Heart right ventricle (tissue), 16 donors: ENCODE measurements at places on chromosomes 2 and 18. TPM values are rescaled to one million over a fixed set of nuclear protein-coding genes. Genes with fewer than 3 reads are reported as not detected.

- H3K4me1 ChIP-seq: no peaks in the 10 kb centered on the region
- H3K36me3 ChIP-seq: no peaks in the 10 kb centered on the region
- H3K4me3 ChIP-seq: no peak overlapping the region
Measured at GRCh38 chr2:238636269-238637073, 209.7 kb downstream of the ASB1 start.

DNA sequence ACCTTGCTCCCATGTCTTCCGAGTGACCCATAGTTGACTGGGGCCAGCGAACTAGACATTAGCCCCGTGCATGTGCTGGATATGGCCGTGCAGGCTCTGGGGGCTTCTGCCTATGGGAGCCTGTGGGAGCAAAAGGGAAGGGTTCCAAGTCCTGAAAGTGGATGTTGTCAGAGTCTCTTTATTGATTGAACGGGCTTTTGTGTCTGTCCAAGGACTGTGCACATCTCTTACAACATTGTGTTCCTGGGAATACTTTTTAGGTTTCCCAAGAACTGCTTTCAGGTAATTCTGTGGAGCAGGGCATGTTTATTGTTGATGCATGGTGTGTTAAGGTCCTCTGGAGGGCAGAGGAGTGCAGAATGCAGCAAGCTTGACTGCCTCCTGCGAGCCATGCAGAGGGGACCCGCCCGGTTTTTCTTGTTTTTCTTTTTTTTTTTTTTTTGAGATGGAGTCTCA, 5.0 kb downstream of the RNF144A start:
- DNase-seq: no peak
- H3K36me3 ChIP-seq: no peaks in the 10 kb centered on the region
- H3K4me3 ChIP-seq: no peak overlapping the region

GRCh38 chr18:49029628-49030027, 78.9 kb upstream of the SMAD7 start:
- DNase-seq: no peak
- H3K36me3 ChIP-seq: no peaks in the 10 kb centered on the region
- H3K4me1 ChIP-seq: no peaks in the 10 kb centered on the region
- H3K27me3 ChIP-seq: no peaks in the 10 kb centered on the region
- H3K27ac ChIP-seq: no peak overlapping the region

- no peaks in the 10 kb centered on the region for H3K36me3 ChIP-seq
- no peaks in the 10 kb centered on the region for H3K27me3 ChIP-seq
- DNase-seq: no peak
- no peaks in the 10 kb centered on the region for H3K4me1 ChIP-seq
- H3K4me3 ChIP-seq: no peak overlapping the region
Measured at GRCh38 chr18:62529597-62529996, 6.8 kb downstream of the ZCCHC2 start.

- DNase-seq: no peak
- no peaks in the 10 kb centered on the region for H3K27me3 ChIP-seq
- H3K4me1 ChIP-seq: peaks cover 13% of the 10 kb centered on the region
- H3K4me3 ChIP-seq: no peak overlapping the region
- H3K36me3 ChIP-seq: no peaks in the 10 kb centered on the region
Measured at GRCh38 chr18:21960189-21960588, 209.2 kb upstream of the GATA6 start.

GRCh38 chr18:77495982-77496690, 246.5 kb downstream of the GALR1 start:
- H3K27me3 ChIP-seq: no peaks in the 10 kb centered on the region
- no peaks in the 10 kb centered on the region for H3K36me3 ChIP-seq
- no peak for DNase-seq
- no peak overlapping the region for H3K27ac ChIP-seq
- H3K4me1 ChIP-seq: no peaks in the 10 kb centered on the region

GRCh38 chr18:62377131-62377807, 52.2 kb downstream of the TNFRSF11A start:
- H3K4me3 ChIP-seq: no peak overlapping the region
- no peak overlapping the region for H3K27ac ChIP-seq
- no peak for DNase-seq
- H3K36me3 ChIP-seq: no peaks in the 10 kb centered on the region
- H3K4me1 ChIP-seq: no peaks in the 10 kb centered on the region
- no peaks in the 10 kb centered on the region for H3K27me3 ChIP-seq

GRCh38 chr18:811182-811891, 705 bp downstream of the YES1 start:
- no peak for DNase-seq
- H3K4me3 ChIP-seq: peak overlapping the region; percentile 91
- H3K4me1 ChIP-seq: no peaks in the 10 kb centered on the region

DNA sequence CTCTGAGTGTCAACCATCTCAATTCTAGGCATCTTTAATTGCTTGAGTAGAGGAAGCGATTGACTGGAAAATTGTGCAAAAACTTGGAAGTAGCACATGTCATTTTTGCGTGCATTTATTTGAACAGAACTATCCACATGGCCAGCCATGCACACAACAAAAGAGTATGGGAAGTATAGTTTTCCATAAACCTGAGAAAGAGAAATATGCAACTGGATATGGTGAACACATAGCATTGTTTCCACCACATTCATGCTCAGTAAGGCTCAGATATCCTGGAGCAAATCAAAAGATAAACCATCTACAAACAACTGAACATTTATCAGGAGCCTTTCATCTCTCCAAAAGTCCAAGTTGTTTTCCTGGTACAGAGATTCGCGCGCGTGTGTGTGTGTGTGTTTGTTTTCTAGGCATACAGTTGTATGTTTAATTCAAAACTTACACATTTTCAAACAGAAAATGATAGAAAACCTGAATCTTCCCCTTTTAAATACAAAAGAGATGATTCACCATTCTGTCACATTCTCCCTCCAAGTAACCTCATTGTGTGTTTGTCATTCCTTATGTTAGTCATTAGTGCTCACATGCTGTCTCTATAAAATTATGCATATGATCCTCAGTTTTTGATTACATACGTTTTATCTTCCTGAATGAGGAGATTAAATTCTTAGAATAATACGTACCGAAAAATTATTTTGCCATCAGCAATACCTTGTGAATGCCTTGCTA, 780.4 kb upstream of the NRXN1 start:
- no peaks in the 10 kb centered on the region for H3K36me3 ChIP-seq
- DNase-seq: no peak
- H3K4me1 ChIP-seq: no peaks in the 10 kb centered on the region
- H3K4me3 ChIP-seq: no peak overlapping the region

- H3K27me3 ChIP-seq: peaks cover 17% of the 10 kb centered on the region
- H3K4me1 ChIP-seq: no peaks in the 10 kb centered on the region
- no peak overlapping the region for H3K4me3 ChIP-seq
- H3K36me3 ChIP-seq: no peaks in the 10 kb centered on the region
- peak; percentile 23 for DNase-seq
- no peak overlapping the region for H3K27ac ChIP-seq
Measured at GRCh38 chr2:10497797-10498251, 49.7 kb upstream of the ODC1 start.

DNA sequence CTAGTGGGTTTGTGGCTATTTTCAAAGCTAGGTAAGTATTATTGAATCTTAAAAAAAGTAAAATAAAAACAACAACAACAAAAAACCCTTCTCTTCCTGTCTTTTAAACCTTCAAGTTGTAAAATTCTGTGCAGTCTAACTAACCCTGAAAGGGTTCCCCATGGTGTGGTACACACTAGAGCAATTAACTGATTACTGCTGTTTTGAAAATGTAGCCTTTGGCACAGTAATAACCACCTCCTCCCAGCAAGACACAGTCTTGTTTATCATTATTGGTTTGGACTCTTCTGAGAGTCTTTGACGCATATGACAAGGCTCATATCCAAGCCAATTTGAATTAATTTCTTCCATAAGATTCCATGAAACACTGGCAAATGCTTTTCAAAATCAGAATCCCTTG, 2184.6 kb upstream of the PIK3C3 start:
- no peaks in the 10 kb centered on the region for H3K36me3 ChIP-seq
- H3K27me3 ChIP-seq: no peaks in the 10 kb centered on the region
- H3K27ac ChIP-seq: no peak overlapping the region
- H3K4me1 ChIP-seq: no peaks in the 10 kb centered on the region
- no peak overlapping the region for H3K4me3 ChIP-seq

GRCh38 chr2:225472161-225472560, 72.7 kb downstream of the NYAP2 start:
- H3K27ac ChIP-seq: no peak overlapping the region
- H3K36me3 ChIP-seq: no peaks in the 10 kb centered on the region
- no peaks in the 10 kb centered on the region for H3K27me3 ChIP-seq
- H3K4me3 ChIP-seq: no peak overlapping the region
- DNase-seq: no peak
- no peaks in the 10 kb centered on the region for H3K4me1 ChIP-seq

- no peak overlapping the region for H3K27ac ChIP-seq
- no peaks in the 10 kb centered on the region for H3K36me3 ChIP-seq
- no peak for DNase-seq
- H3K4me1 ChIP-seq: no peaks in the 10 kb centered on the region
Measured at GRCh38 chr2:176647325-176648165, 378.3 kb downstream of the MTX2 start.

DNA sequence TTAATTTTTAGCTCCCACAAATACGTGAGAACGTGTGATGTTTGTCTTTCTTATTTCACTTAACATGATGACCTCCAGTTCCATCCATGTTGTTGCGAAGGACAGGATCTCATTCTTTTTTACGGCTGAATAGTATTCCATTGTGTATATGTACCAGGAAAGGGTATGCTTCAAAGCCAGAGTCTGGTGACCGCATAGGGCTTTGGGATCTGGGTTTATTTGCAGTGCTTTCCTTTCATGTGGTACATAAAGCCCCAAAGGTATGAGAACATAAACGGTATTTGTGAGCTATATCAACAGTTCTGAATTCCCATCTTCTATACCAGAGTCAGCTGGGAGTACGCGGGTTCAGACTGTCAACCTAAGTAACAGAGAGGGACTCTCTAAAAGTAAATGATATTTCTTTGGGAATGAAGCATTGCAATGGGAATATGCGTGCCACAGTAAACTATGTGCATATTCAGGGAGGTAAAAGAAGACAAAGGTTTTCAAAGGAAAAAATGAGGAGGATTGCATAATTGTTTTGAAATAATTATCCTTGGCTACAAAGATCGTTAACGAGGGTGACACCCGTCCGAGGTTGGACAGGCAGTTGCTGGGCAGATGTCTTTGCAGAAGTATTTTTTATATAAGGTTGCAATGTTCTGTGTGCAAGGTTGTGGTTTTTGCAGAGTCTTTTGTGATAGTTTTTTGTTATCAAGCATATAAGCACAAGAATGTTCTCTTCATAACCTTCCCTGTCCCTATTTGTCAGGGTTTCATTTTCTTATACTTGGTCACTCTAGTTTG, 24.4 kb downstream of the CRYGD start:
- no peak overlapping the region for H3K4me3 ChIP-seq
- no peaks in the 10 kb centered on the region for H3K27me3 ChIP-seq
- no peak overlapping the region for H3K27ac ChIP-seq
- H3K36me3 ChIP-seq: no peaks in the 10 kb centered on the region
- H3K4me1 ChIP-seq: peaks cover 11% of the 10 kb centered on the region
- DNase-seq: no peak

- H3K4me1 ChIP-seq: peaks cover 25% of the 10 kb centered on the region
- no peaks in the 10 kb centered on the region for H3K36me3 ChIP-seq
Measured at GRCh38 chr2:69224512-69224837, 162.6 kb downstream of the GFPT1 start.

LDAH gene
- total RNA-seq: 5.2 TPM

REEP1 gene
- 27.1 TPM for total RNA-seq
